ENCODE measurements at places on chromosomes 3 and 15.

- DNase-seq = no peak
Measured at GRCh38 chr3:86578071-86578470, 412.9 kb downstream of the VGLL3 start.

DNA sequence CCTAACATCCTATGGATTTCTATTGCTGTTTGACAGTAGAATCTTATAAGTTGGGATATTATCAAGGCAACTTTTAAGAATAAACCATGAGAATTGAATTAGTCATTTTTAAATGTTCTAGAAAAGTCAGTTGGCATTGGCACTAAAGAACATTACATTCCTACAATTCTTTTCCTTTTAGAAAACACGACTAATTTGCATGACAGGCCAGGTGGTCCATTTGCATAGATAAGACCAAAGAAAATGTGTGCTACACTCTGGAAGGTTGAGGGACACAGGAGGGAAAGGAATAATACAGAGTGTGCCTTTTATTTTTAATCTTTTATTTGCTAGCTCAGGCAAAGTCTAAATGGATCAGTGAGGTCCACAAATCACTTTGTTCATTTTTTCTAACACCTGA, 962.3 kb downstream of the EPHA3 start:
- no peak for DNase-seq

DNA sequence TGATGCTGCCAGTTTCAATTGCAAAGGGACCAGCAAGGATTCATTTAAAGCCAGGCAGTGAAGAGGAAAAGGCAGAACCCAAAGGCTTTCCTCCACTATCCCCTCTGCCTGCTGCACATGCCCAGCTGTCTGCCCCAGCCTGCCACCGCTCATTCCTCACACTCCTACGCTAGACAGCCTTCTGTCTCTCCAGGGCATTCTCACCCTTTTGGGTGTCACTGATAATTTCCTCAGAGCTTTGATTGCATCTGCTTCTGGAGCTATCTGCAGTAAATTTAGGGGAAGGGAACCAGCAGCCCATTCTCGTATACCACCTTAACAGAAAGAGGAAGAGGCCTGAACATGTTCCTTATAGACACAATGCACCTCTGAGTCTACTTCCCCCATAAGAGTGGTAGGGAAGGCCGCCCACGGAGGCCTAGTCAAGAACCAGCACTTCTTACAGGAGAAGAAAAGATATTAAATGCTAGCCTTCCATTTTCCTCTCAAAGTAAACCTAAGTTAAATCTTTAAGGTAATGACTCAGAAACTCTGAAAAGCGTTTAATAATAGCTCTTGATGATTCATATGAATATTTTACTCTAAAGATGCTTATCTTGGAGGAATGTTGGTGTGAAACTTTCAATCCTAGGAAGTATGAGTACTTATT, 20.9 kb downstream of the NUDT16 start:
- no peak for DNase-seq

DNA sequence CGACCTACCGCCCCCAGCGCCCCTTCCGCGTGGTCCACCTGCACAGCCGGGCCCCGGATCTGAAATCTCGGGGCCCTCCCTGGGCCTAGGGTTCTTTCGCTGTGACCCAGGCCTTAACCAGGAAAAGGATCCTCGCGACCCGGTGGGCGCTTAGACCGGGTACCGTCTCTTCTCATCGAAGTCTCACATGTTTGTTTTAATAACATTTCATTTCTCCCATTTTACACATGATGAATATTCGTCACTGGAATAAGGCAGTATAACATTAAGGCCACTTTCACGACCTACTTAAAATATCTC, 277 bp upstream of the DALRD3 start:
- no peak for DNase-seq

DNA sequence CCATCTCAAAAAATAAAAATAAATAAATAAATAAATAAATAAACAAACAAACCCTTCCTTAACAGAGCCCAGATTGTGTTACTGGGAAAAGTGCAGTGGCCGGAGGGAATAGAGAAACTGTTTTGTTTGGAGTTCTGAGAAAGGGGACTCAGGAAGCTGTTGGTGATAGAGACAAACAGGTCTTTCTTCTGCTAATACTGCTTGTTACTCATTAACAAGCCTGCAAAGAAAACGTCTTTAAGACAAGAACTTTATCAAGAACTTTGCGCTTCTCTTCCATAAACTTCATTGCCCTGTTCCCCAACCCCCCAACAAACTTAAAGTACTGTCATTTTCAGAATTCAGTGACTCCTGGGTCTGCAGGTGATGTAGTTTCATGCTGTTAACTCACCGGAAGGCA, 68.8 kb upstream of the GSK3B start:
- no peak for DNase-seq

DNA sequence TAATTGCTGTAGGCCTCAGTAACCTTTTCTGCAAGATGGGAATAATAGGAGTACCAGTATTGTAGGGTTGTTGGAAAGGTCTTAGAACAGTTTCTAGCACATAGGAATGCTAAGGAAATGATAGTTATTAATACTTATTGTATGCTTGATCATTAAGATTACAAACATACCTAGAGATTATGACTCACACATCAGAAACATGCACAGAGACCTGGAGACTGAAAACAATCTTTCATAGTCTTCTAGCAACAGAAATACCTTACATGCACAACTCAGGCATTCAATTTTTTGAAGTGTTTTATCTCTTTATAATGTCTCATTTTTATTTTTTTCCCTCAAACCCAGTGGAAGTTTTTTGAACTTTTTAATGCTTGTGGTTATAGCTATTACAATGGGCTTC, 104.4 kb upstream of the ZBTB20 start:
- no peak for DNase-seq

DNA sequence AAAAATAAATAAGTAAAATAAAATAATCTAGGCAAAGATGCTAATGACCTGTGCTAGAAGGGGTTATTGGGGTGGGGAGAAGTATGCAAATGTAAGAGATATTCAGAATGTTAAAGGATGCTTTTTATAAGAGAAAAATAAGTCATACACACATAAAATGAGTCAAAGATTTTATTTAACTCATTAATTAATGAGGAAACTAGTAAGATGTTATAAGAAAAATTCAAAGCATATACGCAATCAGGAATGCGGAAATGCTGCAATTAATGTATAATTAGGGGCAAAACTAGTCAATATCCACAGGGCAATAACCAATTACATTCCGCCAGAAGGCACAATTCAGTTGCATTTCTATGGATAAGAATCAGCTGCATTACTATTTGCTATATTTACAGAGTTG, 30.1 kb downstream of the MAP3K13 start:
- no peak for DNase-seq

GRCh38 chr3:87710511-87710910, 348.3 kb downstream of the CGGBP1 start:
- no peak for DNase-seq

- no peak for DNase-seq
Measured at GRCh38 chr3:179526482-179526881, 36.2 kb upstream of the ACTL6A start.

- DNase-seq = no peak
Measured at GRCh38 chr3:71578054-71578751, 5.3 kb downstream of the FOXP1 start.

DNA sequence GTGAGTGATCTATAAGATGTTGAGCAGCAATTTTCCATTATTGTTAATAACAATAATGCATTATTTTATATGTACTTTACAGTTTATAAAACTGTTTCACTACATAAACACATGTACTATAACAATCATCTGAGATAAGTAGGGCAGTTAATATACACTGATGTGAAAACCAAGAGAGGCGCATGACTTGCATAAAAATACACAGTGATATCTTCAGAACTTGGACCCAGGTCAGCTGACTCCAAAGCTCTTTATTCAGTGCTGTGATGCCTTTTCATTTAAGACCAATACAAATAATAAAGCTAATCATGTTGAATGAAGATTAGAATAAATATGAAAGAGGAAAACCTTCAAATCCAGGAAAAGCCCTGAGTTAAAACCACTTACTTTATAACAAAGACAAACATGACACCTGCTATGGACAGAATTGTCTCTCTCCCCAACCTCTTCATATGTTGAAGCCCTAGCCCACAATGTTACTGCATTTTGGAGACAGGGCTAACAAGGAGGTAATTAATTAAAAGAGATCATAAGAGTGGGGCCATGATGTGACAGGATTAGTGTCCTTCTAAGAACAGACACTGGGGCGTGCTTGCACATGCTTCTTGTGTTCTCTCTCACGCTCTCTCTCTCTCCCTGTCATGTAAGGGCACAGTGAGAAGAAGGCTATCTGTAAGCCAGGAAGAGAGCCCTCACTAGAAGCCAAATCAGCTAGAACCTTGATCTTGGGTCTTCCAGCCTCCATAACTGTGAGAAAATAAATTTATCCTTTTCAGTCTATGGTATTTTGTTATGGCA, 55.8 kb upstream of the TSPAN3 start:
- no peak for DNase-seq

DNA sequence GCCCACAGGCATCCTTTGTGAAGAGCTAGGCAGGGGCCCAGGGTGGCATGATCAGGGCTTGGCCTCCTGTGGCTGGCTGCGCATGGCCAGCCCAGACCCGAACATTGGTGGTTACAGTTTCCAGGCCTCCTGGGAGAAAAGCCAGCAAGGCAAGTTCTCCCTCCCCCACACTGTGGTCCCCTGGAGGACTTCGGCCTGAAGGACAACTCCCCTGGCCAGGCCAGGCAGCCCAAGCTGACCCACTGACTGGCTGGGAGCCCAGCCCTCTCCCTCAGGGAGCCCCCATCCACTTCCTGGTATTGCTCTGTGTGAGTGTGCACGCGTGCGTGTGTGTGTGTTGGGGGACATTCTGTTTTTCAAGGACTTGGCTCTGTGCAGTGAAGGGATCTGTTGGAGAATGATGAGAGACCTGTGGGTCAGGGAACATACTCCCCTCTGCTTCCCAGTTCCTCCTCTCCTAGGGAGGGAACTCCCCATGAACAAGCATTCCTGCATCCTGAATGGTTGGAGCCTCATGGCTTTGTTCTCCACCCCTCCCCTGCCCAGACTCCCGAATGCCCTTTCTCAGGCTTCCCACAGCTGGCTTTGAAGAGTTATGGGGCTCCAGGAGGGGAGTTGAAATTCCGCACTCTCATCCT, 29.5 kb downstream of the CORO2B start:
- no peak for DNase-seq

DNA sequence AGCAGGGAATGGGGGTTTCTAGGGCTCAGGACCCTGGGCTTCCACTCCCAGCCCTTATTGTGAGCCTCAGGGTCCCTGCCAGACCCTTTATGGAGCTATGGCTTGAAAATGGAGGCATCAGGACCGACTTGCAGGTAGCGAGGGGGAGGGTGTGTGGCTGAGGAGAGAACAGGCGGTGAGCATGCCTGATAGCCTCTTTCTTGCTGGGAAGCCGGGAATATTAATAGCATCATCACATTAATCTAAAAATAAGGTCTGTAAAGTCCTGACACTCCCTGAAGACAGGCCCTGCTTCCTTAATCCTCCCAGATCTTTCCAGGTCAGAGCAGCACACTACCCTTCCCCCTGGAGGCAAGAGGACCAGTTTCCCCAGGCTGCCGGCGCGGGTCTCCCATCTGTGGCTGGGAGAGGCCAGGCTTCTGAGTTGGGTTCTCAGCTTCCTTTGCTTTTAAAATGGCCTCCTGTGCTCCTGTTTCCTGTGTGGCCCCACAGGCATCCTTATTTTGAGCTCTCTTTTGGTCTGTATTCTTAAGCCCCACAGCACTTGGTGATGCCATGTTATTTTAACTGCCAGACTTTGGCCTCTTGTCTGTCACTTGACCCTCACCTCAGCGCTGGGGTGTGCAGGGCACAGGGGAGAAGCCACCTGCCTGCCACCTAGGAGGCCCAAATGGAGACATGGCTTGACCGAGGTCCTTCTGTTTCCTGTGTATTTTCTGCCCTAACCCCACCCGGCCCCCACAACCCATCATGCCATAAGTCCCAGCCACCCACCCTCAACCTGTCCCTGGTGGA, 185.0 kb upstream of the TOPAZ1 start:
- DNase-seq = no peak

GRCh38 chr3:61111825-61112224, 139.4 kb downstream of the FHIT start:
- DNase-seq = no peak

DNA sequence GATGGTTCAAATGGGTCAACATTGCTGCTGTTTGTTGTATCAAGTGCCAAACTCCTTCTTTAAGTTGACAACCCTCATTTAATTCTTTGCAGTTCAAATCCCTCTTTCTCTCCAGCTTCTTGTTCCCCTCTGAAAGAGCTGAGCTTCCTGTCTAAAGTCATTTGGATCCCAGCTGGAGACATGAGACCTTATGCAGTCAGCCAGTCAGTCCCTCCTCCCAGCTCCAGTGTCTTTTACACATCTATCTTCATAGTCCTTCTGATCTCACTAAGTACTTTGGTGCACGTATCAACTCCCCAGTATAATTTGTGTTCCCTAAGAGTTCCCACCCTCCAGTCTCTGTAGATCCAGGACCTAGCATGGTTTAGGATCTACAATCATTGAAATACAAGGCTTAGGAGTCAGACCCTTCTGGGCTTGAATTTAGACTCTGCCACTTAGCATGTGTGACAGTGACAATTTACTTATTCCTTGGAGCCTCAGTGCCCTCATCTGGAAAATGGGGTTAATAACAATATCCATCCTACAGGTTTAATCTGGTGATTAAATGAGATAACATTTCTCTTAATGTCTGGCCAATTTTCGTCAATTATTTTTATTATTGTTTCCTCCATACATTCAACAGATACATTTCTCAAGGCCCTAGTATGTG, 102.8 kb upstream of the SEMA6D start:
- no peak for DNase-seq

DNA sequence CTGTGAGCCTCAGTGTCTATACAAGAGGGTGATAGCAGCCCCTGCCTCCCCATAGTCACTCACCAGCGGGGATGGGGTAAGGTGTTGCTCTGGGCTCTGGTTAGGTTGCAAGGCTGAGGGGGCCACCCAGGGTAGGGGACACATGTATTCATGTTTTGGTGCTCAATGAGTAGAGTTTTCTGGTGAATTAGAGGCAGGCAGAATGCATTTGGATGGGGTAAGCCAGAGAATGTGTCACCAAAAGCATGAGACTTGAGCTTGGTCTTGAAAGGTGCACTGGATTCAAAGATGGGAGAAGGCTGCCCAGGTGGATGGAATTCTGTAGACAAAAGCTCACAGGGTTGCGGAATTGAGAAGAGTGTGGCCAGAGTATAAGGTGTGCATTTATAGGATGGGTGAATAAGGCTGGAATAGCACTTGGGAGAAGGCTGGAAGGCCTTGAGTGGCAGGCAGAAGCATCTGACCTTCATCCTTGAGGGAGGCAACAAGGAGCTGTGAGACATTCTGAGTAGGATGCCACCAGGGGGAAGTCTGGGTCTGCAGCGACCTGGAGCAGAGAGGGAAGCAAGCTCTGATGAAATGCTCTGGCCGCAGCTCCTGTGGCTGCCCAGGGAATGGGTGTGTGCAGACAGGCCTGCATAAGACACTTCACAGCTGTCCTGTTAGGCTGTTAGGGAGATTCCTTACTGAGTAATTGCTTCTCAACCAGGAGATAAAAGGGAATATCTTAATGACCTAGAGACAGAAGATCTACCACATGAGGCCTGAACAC, 149.6 kb downstream of the CHDH start:
- no peak for DNase-seq

DNA sequence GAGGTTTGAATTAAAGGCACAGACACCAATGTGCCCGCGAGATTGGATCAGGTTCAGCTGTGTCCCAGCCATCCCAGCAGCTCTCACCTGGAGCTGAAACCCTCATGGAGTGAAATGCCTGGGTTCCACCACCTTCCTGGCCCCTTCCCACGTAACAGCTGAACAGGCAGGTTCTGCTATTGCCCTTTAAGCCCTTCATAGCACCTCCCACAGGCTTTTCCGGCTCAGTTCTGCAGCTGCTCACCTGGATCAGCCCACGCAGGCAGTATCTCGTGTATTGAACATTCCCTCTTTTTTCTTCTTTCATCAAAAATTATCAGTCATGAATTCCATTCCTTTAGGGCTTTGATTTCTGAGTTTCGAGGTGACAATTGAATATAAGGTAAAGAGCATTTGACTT, 129.8 kb downstream of the SLC9A9 start:
- no peak for DNase-seq

Data from HCT116 (cell line).